Stimulated activated CD8-positive, alpha-beta memory T cell treated with anti-CD3 and anti-CD28 coated beads, Interleukin-4, amount 100 ng/mL, for 1 hour (primary cell): ENCODE measurements at places on chromosomes 5 and 9.

- DNase-seq: no peak
Measured at GRCh38 chr5:126015235-126016181, 407.7 kb upstream of the GRAMD2B start.

- no peak for DNase-seq
Measured at GRCh38 chr5:110150199-110150598, 460.5 kb downstream of the MAN2A1 start.

GRCh38 chr9:112278152-112278551 is 55.3 kb downstream of the PTBP3 start:
- DNase-seq: no peak

GRCh38 chr5:174259696-174260420 is 214.4 kb downstream of the NSG2 start:
- no peak for DNase-seq

- no peak for DNase-seq
Measured at GRCh38 chr9:72894342-72894741, 58.5 kb downstream of the ALDH1A1 start.

DNA sequence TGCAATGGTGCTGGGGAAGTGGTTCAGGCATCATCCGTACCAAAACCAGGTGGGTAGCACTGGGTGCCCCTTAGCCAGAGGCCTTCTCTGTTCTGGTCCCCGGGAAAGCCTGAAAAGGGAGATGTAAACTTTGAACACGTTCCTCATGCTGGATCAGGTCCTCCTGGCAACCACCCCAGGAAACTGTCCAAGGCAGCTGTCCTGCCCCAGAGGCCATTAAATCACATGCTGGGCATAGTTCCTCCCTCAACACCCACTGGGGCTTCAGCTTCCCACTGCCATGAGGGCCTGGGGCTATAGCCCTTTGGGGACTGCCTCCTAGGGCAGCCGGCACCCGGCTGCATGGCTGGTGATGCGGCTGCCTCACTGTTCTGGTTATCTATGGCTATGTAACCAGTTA is 228.9 kb upstream of the MVB12B start:
- DNase-seq: no peak

GRCh38 chr9:91948101-91948596 is 1.9 kb downstream of the ROR2 start:
- DNase-seq: no peak

GRCh38 chr5:62139741-62140140 is 166.3 kb upstream of the KIF2A start:
- no peak for DNase-seq

GRCh38 chr5:3590967-3591900 is 4.4 kb upstream of the IRX1 start:
- no peak for DNase-seq

- no peak for DNase-seq
Measured at GRCh38 chr5:79225026-79225425, 10.9 kb upstream of the JMY start.

GRCh38 chr5:94244921-94245320 is 373.5 kb downstream of the KIAA0825 start:
- DNase-seq: no peak

- DNase-seq: no peak
Measured at GRCh38 chr5:126195410-126196100, 227.7 kb upstream of the GRAMD2B start.

DNA sequence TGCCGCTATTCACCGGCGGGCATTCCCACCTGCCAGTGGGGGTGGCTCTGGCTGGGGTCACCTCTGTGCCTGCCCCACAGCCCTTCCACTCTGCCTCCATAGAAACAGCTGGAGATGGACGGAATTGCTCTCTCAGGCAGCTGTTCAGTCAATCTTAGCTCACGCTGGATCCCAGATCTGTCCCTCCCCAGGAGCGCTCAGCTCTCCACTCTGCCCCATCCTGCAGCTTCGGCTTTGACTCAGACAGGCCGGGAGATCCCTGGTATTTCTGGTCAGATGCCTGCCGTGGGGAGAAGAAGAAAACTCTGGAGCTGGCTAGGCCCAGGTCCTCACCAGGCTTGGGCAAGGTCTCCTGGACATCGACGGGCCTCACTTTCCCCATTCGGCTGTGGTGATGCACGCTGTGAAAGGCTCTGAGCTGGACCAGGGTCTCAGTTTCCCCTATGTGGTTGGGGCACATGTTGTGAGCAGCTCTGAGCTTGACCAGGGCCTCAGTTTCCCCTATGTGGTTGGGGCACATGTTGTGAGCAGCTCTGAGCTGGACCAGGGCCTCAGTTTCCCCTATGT is 7.6 kb upstream of the SLC9A3 start:
- no peak for DNase-seq

GRCh38 chr5:135140446-135141204 is 106.6 kb upstream of the PITX1 start:
- no peak for DNase-seq
